SJCRH30 (cell line): ENCODE measurements at places on chromosomes 16 and 17. TPM values are rescaled to one million over a fixed set of nuclear protein-coding genes. Genes with fewer than 3 reads are reported as not detected.
A peak's percentile ranks its signal among the peaks of the same experiment; 100 is the strongest.

GRCh38 chr16:28192806-28193529 is 18.8 kb downstream of the XPO6 start:
- DNase-seq: no peak

GRCh38 chr16:46801428-46802049 is 29.4 kb downstream of the C16orf87 start:
- DNase-seq: peak; percentile 52

DNA sequence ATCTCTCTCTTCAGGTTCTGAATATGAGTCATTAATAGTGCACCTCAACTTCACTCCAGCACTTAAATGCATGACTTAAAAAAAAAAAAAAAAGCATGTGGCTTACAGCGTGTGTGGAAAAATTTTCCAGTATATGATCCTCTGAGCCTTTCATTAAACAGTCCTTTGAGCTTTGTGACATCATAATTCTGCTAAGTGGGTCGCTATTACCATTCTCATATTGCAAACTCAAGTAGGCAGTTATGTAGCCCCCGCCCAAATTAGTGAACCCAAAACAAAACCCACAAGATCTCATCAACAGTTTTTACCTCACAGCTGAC is 672 bp downstream of the CMTR2 start:
- DNase-seq: no peak

DNA sequence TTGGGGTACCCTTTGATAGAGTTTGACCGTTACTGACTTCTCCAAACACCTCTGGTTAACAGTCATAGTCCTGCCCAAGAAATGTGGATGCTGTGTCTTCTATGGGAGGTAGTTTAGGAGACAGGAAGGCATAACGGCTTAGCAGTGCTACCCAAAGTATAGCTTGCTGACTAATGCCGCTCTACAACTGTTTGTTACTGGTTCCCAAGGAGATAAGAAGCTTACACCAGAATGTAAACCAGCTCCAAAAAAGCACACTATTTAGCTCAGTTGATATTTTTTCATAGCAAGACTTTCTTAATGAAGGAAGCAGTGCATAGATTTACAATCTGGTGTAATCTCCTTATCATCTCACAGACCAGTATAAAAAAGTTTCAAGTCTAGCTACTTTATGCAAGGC is 95.7 kb downstream of the HS3ST3B1 start:
- DNase-seq: no peak

GRCh38 chr17:50787106-50787505 is 19.8 kb upstream of the ANKRD40CL start:
- peak; percentile 72 for DNase-seq

- no peak for DNase-seq
Observed at GRCh38 chr17:29722411-29723198, 99.9 kb upstream of the CORO6 start.

- DNase-seq: no peak
Observed at GRCh38 chr17:56785405-56785804, 48.3 kb downstream of the C17orf67 start.

DNA sequence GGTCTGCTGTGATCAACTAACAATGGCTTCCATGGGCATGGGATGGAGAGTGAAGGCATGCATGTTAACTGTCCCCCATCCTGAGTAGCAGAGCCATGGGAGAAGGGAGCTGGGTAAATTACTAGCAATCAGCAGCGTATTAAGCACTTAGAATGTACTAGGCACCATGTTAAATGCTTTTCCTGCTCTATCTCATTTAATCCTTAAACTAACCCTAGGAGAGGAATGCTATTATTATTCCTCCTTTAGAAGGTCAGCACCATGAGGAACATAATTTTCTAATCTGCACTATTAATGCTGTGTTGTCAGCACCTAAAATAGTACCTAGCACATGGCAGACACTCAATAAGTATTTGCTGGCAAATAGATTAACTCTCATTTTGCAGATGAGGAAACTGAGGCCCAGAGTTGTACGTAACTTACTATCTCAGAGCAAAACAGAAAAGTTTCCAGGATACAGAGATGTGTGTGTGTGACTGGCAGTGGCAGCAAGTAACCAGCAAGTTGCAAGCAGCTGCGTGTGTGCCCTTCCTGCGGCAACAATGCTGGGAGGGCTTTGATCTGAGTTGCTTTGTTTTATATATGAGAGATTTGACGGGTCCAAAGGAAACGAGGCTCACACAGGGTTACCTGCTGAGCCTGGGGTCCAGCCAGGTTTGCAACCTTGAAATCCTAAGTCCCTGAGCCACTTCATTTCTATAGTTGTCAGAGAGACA is 6.5 kb upstream of the KLHL36 start:
- peak; percentile 7 for DNase-seq

GRCh38 chr17:48843187-48843900 is 12.5 kb downstream of the CALCOCO2 start:
- peak; percentile 8 for DNase-seq

GRCh38 chr17:82871056-82871775 is 31.4 kb upstream of the ZNF750 start:
- no peak for DNase-seq

DNA sequence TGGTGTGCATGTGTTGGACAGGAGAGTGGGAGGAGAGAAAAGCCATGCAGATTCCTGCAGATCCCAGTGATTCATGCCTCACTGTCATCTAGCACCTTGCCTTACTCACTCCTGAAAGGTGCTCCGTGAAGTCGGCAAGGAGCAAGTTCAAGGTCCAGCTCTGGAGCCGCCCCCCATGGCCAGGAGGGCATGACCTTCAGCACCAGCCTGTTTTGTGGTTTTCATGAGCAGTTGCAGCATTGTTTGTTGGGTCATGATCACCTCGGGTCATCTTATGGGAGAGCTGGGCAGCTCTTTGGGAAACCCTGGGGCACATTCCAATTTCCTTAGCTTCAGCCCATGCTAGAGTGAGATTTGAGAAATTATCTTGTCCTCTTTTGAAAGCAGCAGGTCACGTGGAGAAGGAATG is 137.5 kb upstream of the IRX3 start:
- DNase-seq: no peak

DNA sequence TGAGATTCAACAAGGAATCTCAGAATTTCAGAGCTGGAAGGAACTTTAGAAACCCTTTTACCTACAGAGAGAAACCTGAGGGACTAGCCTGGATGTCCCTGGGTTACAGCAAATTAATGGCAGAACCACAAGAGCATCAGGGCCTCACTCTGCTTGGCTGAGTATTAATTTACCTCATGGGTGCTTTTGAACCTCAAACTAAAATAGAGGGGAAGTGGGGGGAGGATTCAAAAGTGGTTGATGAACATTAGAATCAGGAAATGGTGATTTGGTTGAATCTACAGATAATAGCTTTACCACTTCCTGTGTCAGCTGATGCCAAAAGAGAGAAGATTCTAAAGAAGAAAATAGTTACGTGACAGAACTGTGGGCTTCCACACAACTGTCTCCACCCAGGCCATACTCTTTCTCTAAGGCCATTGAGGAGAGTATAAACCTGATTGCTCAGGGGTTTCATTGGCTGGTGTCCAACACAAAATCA is 11.3 kb upstream of the SKAP1 start:
- DNase-seq: no peak

GRCh38 chr16:80208743-80209142 is 332.1 kb upstream of the DYNLRB2 start:
- DNase-seq: no peak

GRCh38 chr17:76193591-76193990 is 46.7 kb downstream of the RNF157 start:
- DNase-seq: no peak

DNA sequence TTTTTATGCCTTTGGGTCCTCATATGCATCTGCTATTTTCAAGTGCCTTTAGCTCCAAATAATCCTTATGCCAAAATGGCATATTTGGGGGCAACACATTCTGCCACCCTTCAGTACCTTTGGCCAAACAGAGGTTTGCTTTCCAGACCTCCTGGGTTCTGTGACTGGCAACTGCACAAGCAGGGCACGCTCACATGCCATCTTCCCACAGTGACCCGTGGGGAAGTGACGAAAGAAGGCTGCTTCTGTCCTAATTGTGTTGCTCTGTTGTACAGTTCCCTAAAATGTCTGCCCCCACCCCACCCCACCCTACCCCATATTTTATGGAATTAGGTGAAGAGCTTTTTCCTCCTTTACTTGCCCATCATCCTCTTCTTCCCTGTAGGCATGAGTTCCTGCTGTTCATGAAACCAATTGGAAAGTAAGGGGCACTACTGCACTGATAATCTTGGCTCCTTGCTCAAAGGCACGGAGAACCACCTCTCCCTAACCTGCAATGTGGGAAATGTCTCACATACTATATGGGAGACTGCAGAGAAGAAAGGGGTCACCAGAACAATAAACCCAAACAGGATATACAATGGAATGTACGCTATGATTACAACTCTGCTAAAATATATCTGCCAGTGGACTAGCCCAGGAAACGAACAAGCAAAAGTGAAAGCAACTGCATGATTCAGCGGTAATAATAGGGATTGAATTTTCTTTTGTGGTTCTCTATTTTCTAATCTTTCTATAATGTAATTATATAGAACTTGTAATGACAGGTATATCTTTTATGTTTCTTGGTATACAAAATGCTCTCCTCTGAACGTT is 3.3 kb upstream of the SLFN12L start:
- DNase-seq: no peak

DNA sequence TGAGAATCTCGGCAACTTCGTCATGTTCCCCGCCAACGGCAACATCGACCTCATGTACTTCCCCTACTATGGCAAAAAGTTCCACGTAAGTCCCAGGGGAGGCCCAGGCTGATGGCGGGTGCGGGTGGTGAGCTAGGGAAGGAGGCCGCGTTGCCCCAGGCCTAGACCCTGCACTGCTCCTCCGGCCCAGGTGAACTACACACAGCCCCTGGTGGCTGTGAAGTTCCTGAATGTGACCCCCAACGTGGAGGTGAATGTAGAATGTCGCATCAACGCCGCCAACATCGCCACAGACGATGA is 4.8 kb downstream of the ATP1B2 start:
- DNase-seq: no peak

- DNase-seq: no peak
Observed at GRCh38 chr17:59762049-59762823, 54.8 kb downstream of the VMP1 start.

DNA sequence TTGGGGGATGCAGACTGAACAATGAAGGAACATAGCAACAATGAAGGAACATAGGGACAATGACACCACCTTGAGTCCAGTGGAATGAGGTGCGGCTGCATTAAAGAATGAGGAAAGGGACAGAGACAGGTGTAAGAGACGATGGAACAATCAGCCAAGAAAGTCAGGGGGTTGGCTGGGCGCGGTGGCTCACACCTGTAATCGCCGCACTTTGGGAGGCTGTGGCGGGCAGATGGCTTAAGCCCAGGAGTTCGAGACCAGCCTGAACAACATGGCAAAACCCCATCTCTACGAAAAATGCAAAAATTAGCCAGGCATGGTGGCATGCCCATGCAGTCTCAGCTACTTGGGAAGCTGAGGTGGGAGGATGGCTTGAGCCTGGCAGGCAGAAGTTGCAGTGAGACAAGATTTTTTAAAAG is 13.6 kb upstream of the CBFB start:
- peak; percentile 32 for DNase-seq

DNA sequence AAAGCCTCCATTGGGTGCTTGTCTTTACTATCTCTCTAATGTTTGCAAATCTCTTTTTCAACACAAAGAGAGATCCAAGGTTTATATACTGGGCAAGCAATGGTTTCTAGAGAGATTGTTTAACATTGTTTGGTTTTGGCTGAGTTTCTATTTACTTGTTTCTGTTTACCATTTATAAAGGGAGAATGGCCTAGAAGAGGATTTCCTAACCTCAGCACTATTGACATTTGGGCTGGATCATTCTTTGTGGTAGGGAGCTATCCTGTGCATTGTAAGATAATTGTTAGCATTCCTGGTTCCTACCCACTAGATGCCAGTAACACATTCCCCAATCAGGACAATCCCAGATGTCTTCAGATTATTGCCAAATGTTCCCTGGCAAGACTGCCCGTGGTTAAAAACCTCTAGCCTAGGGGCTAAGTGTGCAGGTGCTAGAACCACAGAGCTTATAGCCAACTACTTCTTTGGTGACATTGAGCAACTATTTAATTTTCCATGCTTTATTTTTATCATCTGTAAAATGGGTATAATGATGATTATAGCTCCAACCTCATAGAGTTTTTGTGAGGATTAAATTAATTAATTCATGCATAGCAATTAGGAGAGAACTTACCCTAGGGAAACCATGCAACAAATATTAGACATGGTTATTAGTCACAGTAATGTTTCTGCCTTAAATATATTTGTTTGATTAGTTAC is 413.9 kb upstream of the MAF start:
- DNase-seq: no peak

GRCh38 chr17:19372866-19373504 is 5.3 kb upstream of the MAPK7 start:
- no peak for DNase-seq

- DNase-seq: no peak
Observed at GRCh38 chr17:61926826-61927207, 965 bp downstream of the INTS2 start.

Gene DPH1
- 14.4 and 14.6 TPM in 2 replicates for total RNA-seq

Gene SLC46A1
- 10.6 and 11.0 TPM in 2 replicates for total RNA-seq

Gene CDH1
- not detected in 2 replicates for total RNA-seq

Gene PHB1
- 240 and 249 TPM in 2 replicates for total RNA-seq

Gene PPY
- total RNA-seq: not detected in 2 replicates

Gene GPRC5B
- total RNA-seq: 7.1 and 7.8 TPM in 2 replicates

Gene CRHR1
- total RNA-seq: not detected in 2 replicates

Gene AOC2
- 0.86 and 1.1 TPM in 2 replicates for total RNA-seq

Gene ARL5C
- total RNA-seq: not detected in 2 replicates

Gene CD300E
- 0.22 TPM in 1 of 2 replicates, not detected in the other for total RNA-seq

Gene CLEC18C
- total RNA-seq: 0.38 and 1.1 TPM in 2 replicates

Gene MYO15B
- 0.02 TPM in 1 of 2 replicates, not detected in the other for total RNA-seq
